Activated CD4-positive, alpha-beta T cell treated with anti-CD3 and anti-CD28 coated beads for 24 hours (primary cell): ENCODE measurements at places on chromosomes 13 and 19.

- DNase-seq: no peak
These were observed 41.9 kb downstream of the ZNF627 start for GRCh38 chr19:11639245-11639601.

DNA sequence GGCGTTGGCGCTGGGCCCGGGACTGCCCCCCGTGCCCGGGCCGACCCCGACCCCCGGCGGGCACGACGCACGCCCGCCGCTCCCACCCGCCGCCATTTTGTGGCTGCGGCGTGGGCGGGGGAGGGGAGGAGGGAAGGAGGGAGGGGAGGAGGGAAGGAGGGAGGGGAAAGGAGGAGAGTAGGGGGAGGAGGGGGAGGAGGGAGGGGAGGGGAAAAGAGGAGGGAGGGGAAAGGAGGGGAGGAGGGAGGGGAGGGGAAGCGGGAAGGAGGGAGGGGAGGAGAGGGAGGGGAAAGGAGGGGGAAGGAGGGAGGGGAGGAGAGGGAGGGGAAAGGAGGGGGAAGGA, at the start of gene BTBD2:
BTBD2 (minus strand) TSS at position 107 of the 343 bp plus-strand sequence; CDS start at position 96, 11 bp downstream.
- peak; percentile 56 for DNase-seq

GRCh38 chr13:113917096-113917495, 53.2 kb upstream of the GAS6 start:
- no peak for DNase-seq

GRCh38 chr19:49983645-49984229, 22.8 kb upstream of the SIGLEC11 start:
- peak; percentile 82 for DNase-seq

DNA sequence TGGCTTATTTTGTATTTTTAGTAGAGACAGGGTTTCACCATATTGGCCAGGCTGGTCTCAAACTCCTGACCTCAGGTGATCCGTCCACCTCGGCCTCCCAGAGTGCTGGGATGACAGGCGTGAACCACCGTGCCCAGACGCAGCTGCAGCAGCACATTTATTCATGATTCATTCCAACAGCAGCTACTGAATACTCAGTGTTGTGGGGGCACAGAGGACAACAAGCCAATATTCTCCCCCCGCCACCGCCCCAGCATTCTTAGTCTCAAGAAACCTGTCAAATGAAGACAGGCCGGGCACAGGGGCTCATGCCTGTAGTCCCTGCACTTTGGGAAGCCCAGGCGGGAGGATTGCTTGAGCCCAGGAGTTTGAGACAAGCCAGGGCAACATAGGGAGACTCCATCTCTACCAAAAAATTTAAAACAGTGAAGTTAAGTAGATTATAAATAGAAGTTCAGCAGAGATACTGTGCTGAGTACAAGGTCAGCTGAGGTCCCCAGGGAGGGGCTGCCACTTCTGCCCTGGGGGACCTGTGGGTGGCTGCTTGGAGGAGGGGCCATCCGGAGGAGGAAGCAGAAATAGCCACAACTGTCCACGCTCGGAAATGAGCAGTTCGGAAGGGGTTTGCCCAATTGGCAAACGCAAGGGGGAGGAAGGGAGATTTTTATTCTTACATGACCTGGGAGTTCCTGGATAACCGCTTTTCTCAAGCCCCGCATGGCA, 4.3 kb downstream of the DOT1L start:
- no peak for DNase-seq

GRCh38 chr19:14198384-14199376, 7.3 kb downstream of the ADGRL1 start:
- DNase-seq: no peak

DNA sequence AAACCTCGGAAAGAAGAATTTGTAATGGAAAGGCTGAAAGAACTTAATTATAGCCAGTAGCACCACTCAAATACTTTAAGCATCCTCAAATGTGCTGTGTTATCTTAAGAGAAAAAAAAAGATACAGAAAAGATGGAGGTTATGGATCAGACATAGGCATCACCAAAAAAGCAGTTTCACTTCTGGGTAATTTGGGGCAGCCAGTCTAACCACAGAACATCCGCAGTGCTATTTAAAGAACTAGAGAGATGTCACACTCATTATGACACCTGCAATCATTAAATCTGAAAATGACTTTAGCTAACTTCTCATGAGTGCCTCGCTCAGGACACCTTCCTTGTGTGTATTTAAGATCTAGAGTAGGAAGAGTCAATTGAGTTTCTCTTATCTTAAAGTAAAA, 211.8 kb downstream of the RBM26 start:
- DNase-seq: no peak

GRCh38 chr13:20616059-20616797, 49.3 kb downstream of the IFT88 start:
- DNase-seq: no peak

DNA sequence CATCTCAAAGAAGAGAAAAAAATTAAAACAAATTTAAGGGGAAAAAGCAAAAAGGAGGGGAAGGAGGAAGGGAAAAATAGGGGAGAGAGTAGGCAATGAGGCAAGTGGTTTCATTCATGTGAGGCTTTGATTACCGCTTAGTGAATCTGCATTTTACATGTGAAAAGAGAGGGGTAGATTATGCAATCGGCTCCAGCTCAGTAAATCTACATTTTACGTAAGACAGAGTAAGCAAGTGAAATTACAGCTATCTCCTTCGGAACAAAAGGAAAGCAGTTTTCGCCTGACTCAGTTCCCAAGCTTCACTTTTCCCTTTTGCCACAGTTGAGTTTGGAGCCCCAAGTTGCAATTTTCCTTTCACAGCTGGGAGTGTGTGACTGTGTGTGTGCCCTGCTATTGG, 16.0 kb upstream of the OLFM2 start:
- no peak for DNase-seq

DNA sequence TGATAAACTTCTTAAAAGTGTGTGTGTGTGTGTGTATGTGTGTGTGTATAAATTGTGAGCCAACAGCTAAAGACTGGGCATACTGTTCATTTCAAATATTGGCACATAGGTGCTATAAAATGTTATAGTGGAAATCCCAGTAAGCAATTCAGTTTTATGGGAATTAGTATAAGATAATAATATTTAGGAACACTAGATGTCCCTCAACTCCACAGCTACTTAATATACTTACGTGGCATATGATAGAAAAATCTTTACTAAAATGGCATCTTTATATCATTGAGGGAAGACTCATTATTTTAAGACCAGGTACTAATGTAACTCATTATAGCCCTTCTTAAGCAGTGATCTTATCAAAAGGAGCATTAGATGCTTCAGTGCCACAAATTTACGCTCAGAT, 266.2 kb downstream of the MAB21L1 start:
- no peak for DNase-seq

DNA sequence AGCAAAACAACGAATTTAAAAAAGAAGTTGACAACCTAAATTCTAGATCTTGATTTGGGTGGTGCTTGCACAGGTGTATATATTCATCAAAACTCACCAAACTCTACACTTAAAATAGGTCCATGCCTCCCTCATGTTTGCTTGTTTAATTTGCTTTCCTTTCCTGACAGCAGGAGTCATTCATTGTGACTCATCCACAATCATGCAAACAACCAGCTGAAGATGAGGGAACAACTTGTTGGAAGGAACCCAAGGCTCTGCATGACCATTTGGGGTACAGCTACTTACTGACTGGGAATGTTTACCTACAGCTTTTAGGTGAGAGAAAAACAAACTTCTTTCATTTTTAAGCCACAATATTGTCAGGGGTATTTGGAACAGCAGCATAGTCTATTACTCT, 96.6 kb downstream of the RXFP2 start:
- DNase-seq: no peak

- no peak for DNase-seq
These were observed 3.7 kb downstream of the GGACT start for GRCh38 chr13:100584896-100585295.

DNA sequence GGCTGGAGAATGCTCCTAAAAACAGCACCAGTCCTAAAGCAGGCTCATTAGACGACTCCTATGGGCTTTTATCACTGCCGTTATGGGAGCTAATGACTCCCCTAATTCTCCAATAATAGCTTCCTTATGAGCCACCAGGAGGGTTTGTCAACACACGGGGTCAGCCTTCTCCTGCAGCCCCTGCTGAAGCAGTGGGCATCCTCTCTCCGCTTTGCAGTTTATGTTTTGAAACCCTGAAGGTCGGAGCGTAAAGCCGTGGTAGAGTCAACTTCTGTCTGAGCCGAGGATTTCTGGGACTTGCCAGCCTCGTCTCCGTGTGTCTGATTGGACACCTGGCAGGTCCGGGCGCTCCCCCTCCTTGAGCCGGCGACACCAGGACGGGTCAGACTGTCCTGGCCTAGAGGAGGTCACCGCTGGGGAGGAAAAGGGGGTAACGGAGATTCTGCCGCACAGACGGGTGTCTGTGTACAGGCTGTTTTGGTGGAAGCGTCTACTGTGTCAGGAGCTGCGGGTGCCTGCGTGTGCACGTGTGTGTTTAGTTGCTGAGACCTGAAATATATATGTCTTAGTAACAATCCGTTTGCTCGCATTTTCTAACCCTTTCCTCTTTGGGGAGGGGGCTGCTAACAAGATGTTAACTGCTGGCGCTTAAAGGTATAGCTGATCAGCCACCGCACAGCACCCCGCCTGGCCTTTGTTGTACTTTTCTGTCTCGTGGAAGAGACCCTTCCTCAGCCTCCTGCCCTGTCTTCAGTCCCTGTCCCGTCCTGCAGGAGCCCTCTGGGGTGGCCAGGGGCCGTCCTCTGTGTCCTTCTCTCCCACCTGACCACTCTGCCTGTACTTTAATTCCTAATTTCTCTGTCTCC, 1.9 kb downstream of the KDM4B start:
- DNase-seq: no peak

DNA sequence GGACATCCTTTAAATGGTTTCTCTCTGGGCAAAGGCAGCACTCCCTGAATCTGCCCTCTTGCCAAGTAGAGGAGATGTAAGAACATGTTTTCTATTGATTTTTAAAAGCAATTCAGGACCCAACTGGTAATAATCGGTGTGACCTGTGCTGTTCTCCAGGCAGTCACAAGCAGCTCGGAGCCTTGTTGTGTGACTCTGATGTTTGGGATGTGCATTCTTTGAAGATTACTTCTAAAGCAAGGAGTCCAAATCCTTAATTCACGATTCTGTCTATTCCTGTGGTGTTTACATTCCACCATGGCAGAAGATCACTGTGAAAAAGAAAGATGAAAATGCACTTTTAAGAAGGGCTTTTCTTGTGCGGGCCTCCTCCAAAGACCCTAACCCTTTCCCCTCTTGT, 122.3 kb upstream of the ZNF536 start:
- no peak for DNase-seq

GRCh38 chr19:7545300-7545699, 9.8 kb downstream of the PNPLA6 start:
- DNase-seq: no peak

- DNase-seq: no peak
These were observed 4.2 kb downstream of the LIPE start for GRCh38 chr19:42422901-42423461.

- DNase-seq: no peak
These were observed at the start of gene SYCN for GRCh38 chr19:39203372-39204341. TSS of gene SYCN (minus strand) at chr19:39204263. CDS start at chr19:39204254, 9 bp downstream.

DNA sequence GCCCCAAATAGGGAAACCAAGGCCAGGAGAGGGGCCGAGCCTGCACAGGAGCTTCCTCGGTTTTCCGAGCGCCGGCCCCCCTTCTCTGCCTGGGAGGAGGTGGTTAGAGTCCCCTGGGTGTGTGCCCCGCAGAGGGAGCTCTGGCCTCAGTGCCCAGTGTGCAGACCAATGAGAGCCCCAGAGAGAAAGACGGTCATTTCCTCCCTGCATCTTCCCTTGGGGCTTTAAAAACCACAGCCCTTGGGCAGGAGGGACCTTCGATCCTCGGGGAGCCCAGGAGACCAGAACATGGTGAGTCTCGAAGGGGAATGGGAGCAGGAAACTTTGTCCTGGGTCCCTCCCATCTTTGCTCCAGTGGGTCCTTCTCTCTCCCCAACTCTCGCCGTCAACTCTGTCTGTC, at the start of gene C5AR1:
C5AR1 (plus strand) TSS at position 254 of the 400 bp plus-strand sequence; CDS start at position 289, 35 bp downstream.
- DNase-seq: no peak

GRCh38 chr13:33326246-33326645, 40.7 kb upstream of the STARD13 start:
- no peak for DNase-seq

GRCh38 chr19:11007962-11008532, 47.2 kb downstream of the SMARCA4 start:
- DNase-seq: no peak
